ENCODE measurements at places on chromosomes 7 and 10.

- DNase-seq = no peak
These were observed 146.3 kb upstream of the TRIM24 start for GRCh38 chr7:138313829-138314178.

- no peak for DNase-seq
These were observed 236.8 kb downstream of the FRMD4A start for GRCh38 chr10:14093730-14094484.

- DNase-seq = no peak
These were observed 217.7 kb downstream of the ABCA13 start for GRCh38 chr7:48388911-48389310.

DNA sequence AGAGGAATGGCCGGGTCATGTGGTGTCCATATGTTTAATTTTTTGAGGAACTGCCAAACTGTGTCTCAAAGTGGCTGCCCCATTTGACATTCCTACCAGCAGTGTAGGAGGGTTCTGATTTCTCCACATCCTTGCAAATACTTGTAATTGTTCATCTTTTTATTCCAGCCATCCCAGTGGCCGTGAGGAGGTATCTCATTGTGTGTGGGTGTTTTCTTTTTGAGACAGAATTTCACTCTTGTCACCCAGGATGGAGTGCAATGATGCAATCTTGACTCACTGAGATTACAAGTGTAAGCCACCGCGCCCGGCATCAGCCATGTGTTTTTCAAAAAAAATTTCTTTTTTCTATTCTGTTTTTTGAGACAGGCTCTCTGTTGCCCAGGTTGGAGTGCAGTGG, 38.7 kb upstream of the DLG5 start:
- no peak for DNase-seq

- no peak for DNase-seq
These were observed 6.1 kb downstream of the TBATA start for GRCh38 chr10:70779088-70779487.

- no peak for DNase-seq
These were observed 17.0 kb upstream of the MMP21 start for GRCh38 chr10:125792342-125793300.

GRCh38 chr10:117541405-117541908, 1.1 kb upstream of the EMX2 start:
- DNase-seq = no peak

- no peak for DNase-seq
These were observed 13.7 kb downstream of the DRGX start for GRCh38 chr10:49382226-49382625.

DNA sequence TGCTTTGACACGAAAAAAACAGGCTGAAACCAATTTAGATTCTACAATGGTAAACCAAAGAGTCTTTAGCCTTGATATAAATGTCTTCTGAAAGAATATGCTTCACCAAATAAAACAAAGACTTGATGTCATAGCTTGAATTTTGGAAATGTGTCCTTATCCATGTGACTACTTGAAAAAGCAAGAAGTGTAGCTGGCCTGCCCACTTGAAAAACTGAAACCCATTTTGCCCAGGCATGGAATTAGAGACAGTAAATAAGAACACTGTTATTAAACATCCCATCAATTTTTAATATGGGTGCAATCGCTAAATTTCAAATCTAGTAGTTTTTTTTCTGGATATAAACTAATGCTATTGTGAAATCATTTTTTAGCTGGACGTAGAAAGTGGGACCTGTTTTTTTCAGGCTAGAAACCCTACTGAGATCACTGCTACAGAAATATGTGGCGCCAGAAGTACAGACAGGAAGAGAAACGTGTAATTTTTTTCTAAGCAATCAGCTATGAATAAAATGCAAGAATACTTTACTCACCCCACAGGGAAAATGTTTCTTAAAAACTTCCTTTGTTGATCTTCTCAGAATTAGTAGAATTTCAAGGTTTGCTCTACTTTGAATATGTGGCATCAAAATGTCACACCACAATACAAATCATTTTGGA, 56.7 kb downstream of the PIP4K2A start:
- no peak for DNase-seq

DNA sequence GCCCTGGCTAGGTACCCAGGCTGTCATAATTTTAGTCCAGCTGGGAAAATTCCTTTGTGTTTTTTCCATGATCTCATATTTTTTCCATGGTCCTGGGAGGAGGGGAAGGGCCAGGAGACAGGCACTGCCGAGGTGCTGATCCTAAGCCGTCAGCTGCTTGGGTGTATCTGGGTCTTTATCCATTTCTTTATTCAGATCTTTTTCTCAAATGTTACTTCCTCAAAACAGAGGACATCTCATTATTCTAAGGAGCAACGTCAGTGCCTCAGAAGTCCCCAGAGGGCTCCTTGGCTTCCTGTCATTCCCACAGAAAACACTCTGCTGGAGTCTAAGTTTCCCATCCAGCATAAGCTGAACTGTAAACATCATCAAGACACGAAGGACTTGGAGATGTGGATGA, 2.8 kb upstream of the OR6V1 start:
- no peak for DNase-seq

DNA sequence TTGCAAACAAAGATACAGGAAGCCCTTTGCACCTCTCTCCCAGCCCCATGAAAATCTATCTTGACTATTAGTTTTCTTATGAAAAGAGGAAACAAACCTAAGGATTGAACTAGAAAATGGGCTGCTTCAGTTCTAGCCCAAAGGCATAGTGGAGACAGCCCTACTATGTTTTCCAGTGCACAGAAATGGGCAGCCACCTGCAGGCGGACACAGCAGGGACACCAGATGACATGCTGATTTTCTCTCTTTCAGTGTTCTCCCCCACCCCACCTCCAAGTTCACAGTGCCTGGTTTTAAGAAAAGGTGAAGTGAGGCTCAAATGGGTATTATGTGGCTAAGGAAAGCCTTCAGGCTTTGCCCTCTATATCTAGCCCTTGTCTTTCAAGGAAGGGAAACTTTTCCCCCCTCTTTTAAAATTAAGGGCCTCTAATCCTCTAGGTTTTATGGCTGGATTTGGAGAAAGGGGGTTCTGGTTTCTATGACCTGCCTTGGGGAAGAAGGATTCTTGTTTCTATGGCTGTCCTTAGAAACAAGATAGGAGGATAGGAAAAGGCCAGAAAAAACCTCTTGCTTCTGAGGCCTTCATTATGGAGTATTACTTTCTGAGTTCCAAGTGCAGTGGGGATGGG, 23.5 kb upstream of the DDX50 start:
- DNase-seq = no peak

DNA sequence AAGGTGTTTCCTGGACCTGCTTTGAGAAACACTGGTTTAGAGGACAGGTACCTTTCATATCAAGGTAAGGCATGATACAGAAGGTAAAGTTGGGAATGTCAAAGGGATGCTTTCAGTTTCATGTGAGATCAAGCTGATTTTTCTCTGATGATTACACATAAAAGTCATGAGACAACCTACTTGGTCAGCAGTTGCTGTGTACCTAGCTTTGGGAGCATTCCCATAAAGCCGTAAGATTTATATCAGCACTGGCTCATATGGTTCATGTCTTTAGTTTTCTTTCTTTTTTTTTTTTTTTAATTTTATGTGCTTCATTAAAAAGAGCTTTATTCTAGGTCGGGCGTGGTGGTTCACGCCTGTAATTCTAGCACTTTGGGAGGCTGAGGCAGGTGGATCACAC, 265.3 kb upstream of the LRGUK start:
- no peak for DNase-seq

DNA sequence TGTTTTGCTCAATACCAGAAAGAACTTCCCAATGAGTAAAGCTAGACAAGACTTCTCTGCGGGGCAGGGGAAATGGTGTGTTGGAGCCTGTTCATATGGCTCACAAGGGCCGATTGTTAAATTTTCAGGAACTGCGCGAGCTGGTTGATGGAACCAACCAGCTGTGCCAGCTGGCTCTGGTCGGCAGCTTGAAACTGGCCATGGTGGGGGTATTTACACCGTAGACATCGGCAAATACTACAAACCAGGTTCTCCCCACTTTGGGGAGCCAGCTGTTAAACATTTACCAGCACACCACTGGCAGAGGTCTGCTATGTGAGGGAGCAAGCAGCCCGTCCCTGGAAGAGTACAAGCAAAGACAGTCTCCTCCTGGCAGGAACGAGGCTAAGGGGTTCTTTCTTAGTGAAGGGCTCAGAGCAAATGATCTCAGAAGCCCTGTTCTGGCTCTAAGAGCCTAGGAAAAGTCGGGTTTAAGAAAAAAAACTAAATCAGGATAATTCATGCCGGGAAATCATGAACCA, 8.8 kb upstream of the ZMIZ1 start:
- DNase-seq = no peak

GRCh38 chr10:18793951-18794350, 134.7 kb downstream of the ARL5B start:
- DNase-seq = no peak

DNA sequence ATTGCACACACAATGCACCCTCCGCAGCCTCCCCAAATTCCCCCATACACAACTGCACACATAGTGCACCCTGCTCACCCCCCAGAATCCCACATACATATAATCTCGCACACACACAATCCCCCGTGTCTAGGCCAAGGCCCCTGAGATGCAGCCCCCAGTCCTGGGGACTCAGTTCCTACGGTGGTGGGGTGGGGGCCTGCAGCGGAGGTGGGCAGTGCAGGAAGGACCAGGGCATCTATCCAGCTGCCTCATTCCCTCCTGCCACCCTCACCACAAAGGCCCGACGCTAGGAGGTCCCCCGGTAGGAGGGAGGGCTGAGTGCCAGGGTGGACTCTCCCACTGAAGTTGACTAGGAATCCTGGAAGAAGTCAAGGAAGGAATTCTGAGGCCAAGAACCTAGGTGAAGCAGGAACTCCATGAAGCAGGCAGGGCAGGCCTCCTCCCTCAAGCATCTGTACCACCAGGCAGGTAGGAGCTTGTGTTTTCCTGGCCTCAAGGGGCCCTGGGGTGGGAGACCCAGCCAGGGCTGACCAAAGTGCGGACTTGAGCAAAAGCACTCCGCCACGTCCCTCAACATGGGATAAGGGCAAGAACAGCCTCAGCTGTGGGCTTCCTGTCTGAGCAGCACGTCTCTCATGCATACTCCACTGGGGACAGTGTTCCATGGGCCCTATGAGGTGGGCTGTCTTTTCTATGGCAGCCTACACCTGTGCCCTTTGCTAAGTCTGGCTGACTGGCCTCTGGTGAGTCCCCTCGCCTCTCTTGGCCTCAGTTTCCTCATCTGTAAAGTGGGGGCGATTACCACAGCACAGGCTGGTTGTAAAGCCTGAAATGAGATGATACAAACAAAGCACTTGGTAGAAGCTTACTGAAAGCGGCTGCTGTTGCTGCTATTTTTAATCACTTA, 145.7 kb downstream of the MAPK8 start:
- DNase-seq = no peak

DNA sequence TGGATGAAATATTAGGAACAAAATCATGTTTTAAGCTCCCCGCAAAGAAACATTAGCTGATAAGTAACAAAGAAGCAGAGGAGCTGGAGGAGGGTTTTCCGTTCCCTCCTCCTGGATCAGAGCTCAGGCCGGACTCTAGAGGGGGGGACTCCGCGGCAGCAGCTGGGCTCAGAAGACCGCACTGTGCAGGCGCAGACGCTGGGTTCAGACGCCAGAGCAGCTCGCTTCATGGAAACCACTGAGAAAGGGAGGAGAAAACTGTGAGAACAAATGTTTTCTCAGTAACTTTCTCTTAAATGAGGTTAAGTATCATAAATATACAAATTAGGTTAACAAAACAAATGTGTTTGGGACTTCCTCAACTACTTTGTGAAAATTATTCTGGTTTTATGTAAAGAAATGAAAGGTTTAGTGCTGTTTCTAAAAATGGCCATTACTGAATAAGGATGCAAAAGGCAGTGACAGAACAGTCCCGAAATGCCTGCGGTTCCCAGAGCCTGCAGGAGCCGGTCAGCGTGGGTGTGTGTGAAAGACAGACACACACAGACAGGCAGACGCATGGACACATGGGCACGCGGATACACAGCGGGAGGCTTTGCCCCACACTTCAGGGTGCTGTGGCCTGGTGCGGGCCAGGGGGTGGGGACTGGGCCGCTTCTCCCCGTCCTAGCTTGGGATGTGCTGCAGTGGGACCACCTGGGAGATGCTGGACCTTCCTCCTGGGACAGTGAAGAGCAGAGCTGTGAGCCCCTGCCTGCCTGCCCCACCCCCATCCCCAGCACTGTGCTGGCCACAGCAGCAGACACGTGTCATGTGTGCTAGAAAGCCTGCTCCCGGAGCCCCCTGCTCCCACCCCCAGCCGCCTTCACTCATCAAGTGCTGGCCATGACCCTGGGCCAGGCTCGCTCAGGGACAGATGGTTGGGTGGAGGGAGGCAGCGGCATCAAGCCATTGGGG, 20.3 kb upstream of the ADGRA1 start:
- no peak for DNase-seq

DNA sequence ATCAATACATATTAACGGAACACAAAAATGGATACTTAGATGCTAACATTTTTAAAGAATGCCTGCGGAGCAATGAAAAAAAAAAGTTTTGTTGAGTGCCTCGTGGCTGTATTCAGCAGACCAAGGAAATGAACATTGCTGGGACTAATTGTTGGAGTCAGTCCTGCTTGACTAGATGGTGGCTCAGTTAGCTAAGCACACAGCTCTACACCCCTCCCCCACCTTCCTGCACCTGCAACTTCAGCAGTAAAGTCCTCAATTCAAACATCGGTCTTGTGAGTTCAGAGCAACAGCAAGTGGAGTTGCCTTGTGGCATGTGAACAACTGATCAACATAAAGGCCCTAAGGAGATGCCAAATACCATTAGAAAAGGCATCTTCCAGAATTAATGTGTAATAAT, 326.0 kb upstream of the NPSR1 start:
- no peak for DNase-seq

DNA sequence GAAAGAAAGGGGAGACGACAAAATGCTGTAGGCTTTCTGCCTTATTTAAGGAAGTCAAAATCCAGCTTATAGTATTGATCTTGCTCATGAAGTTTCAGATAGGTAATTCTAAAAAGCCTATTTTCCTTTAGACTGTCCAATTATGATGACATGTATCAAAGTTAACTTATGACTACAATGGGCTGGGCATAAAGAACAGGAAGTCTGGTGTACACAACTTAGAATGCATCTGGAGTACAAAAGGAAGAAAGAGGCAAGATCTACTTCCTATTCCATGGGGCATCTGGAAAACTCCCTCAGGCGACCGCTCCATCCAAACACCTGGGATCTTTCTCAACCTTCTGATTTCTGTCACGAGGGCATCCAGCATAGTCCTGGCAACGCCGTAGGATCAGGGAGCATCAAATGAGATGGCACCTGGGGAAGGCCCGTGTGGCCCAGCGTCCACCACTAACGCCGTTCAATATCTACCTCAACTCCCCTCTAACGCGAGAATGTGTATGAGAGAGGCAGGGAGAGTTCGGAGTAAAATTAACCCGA, 512 bp downstream of the FAM24B start:
- DNase-seq = no peak
